ENCODE measurements at places on chromosomes 12 and 14.

DNA sequence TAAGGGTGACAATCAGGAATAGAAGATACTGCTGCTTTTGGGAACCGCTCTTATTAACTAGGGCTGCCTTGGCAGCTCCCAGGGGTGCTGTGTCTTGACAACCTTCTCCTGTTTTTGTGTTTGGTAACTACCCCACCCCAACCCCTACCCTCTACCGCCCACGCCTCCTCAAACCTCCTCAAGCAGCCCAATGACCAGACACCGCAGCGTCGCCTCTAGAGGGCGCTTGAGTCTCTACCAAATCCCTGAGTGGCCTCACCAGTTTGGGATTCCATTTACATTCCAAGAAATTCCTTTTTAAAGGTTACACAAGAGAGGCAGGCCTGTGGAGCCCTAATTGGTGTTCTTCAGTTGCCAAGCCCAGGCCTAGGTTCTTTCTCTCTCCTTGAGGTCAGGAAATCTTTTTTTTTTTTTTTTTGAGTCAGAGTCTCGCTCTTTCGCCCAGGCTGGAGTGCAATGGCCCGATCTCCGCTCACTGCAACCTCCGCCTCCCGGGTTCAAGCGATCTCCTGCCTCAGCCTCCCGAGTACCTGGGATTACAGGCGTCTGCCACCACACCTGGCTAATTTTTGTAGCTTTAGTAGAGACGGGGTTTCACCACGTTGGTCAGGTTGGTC lies 72.4 kb upstream of the USP44 start:
- no peaks in the 10 kb centered on the region for H3K36me3 ChIP-seq
- no peaks in the 10 kb centered on the region for H3K27me3 ChIP-seq
- DNase-seq = peak; percentile 98
- peaks cover 3% of the 10 kb centered on the region for H3K4me1 ChIP-seq
- peak overlapping the region; percentile 5 for H3K27ac ChIP-seq

GRCh38 chr12:114306646-114307045 lies 99.3 kb downstream of the TBX5 start:
- H3K27me3 ChIP-seq = no peaks in the 10 kb centered on the region
- H3K4me3 ChIP-seq = no peak overlapping the region
- H3K36me3 ChIP-seq = no peaks in the 10 kb centered on the region
- no peak for DNase-seq
- no peaks in the 10 kb centered on the region for H3K4me1 ChIP-seq

DNA sequence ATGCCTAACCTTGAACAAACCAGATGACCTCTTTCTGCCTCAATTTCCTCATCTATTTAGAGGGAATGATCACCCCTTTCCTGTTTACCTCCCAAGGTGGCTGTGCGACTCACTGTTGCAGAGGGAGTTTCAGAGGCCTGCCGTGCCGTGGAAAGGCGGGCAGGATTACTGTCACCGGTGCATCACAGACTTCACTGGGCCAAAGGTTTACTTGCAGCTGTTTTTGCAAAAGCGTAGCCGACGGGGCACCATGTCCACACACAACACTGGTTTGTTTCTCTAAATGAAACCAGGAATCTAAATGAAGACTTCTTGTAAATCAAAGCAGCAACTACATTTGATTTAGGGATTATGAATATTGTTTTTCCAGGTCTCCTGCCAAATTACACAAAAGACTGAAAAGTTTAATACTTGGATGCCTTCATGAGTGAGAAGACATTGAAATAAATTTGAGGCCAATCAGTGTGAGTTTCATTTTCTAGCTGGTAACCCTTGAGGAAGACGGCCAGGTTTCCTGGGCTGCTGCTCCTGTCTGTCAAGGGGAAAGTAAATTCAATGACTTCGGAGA lies 696.1 kb upstream of the TMEM132C start:
- no peaks in the 10 kb centered on the region for H3K27me3 ChIP-seq
- no peak overlapping the region for H3K27ac ChIP-seq
- DNase-seq = no peak
- no peaks in the 10 kb centered on the region for H3K36me3 ChIP-seq
- no peak overlapping the region for H3K4me3 ChIP-seq

DNA sequence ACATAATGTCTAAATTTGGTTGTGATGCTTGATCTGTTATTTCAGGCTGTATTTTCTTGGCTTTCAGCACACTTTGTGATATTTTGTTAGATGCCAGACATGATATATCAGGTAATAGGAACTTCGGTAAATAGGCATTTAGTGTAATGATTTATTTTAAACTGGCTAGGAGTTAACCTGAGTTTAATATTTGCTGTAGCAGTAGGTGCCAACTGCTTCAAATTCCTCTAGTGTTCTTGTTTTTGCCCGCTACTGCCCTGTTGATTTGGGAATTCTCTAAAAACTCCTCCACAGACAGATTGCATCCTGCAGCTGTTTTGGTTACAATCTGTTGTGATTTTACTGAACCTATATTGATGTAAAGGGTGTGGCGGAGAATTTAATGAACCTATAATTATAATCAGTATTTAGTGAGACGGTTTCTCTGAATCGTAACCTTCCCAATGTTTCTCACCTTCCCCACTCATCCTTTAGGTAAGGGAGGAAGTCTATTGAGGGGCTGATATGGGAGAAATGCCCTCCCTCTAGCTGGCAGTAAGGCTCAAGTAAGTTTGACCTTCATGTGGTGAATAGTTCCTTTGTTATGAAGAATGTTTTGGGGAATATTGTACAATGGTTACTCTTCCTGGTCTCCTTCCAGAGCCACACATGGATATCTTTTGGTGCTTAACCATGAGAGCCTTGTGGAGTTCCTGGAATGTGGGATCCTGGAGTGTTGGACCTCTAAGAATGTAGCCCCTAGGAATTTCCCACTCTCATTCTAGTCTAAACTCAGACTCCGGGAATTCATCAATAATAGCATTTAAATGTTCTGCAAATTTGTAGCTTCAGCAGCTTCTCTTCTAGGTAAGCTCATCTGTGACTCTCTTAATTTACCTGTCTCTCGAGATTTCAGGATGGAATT lies 634.1 kb downstream of the FSCB start:
- no peak for DNase-seq
- no peak overlapping the region for H3K27ac ChIP-seq
- no peaks in the 10 kb centered on the region for H3K27me3 ChIP-seq
- H3K36me3 ChIP-seq = no peaks in the 10 kb centered on the region

DNA sequence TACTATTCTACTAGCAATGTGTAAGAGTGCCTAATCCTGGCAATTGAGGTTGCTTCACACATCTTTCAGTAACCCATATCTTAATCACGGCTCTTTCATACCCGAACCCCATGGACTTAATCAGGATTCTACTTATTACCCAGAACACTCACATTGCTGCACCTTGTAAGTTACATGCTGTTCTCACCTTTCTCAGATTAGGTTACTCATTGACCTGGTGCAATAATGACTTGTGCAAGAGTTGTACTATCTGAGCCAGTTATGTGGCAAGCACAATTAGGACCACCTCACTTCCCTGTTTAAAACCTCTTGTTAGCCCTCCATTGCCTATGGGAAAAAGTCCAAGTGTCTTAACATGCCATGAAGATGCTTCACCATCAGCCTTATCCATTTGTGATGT lies 306.7 kb upstream of the E2F7 start:
- no peaks in the 10 kb centered on the region for H3K27me3 ChIP-seq
- no peaks in the 10 kb centered on the region for H3K4me1 ChIP-seq
- no peak overlapping the region for H3K4me3 ChIP-seq
- H3K27ac ChIP-seq = no peak overlapping the region
- H3K36me3 ChIP-seq = no peaks in the 10 kb centered on the region

DNA sequence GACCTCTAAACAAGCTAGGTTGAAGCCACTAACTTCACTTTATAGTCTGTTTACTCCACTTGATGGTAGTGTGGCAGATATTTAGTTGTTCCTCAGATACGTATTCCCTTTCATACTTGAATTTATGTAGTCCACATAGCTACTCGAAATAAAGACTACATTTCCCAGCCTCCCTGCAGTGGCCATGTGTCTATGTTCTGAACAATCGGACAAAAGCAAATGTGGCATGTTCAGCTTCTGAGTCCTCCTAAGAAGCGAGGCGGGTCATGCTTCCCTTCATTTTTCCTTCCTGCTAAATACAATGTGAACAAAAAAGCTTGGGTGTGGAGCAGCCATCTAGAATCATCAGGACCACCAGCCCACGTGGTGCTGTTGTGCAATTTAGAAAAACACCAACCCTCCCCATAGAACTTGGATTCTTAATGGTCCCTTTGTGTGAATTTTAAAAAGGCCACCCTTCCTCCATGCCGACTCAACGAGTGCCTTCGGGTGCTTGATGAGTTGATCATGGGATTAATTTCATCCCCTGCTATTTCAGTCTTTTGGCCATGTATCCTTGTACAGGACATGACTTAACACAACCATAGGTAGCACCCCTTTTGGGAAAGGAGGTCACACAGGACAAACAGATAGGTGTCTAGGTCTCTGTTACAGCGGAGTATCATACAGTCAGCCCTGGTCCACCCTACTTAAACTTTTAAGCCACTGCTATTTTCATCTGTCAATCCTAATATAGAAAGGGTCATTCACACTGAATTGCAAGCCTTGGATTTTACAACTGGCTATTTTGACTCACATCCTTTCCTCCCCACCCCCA lies 60.7 kb downstream of the ZFC3H1 start:
- H3K27me3 ChIP-seq = no peaks in the 10 kb centered on the region
- no peak for DNase-seq
- no peak overlapping the region for H3K4me3 ChIP-seq
- no peaks in the 10 kb centered on the region for H3K4me1 ChIP-seq

DNA sequence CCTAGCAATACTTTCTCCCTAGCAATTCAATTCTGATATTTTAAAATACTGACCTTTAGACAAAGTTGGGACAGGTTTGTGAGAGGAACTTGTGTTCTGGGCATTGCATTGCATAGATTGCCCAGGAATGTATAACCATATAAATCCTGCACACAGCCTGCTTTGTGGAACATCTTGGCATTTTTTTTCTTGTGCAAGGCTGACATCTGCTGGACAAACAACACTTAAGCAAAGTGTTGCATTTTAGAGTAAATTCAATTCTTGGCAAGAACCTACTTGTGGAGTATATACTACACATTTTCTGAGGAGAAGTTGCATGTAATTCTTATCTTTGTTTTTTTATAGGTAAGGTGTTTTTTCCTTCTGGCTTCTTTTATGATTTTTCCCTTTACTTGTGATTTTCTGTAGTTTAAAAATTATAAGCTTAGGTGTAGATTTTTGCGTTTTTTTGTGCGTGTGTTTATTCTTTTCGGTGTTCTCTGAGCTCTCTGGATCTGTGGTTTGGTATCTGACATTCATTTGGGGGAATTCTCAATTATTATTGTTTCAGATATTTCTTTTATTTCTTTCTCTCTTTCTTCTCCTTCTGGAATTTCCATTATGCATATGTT lies 26.4 kb downstream of the TESPA1 start:
- no peaks in the 10 kb centered on the region for H3K4me1 ChIP-seq

DNA sequence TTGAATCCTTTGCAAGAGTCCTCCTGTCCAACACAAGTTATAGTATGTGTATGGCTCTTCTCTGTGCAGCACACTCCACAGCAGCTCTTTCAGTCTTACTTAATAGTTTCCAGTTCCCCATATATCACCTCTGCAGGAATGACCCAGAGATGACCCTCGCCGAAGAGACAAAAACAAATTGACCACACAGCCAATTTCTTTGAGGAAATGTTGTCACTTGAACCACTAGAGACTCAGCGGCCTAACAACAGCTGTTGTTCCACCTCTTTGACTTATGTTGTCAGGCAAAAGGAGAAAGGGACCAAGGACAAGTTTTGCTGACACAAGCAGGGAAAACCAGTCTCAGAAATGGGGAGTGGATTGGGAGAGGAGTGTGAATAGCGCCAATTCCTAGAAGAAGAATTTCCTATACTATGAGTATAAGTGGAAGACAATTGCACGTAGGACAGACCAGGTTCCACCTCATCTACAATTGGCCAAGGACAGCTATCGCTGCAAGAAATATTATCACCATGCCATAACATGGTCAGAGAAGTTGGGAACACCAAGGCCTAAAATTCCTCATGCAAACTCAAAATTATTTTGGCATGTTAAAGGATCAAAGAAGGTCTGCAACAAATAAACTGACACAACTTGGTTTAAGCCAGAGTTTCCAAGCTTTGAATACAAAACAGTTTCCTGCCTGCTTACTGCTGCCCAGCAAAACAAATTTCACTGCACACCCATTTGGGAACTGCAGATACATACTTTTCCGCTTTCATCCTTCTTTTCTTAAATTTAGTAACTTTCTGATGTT lies 41.7 kb upstream of the ITPR2 start:
- H3K27me3 ChIP-seq = no peaks in the 10 kb centered on the region
- DNase-seq = no peak
- no peaks in the 10 kb centered on the region for H3K36me3 ChIP-seq

- no peaks in the 10 kb centered on the region for H3K4me1 ChIP-seq
- DNase-seq = no peak
- no peaks in the 10 kb centered on the region for H3K27me3 ChIP-seq
Observed at GRCh38 chr14:51950007-51950406, 39.3 kb upstream of the RTRAF start.

DNA sequence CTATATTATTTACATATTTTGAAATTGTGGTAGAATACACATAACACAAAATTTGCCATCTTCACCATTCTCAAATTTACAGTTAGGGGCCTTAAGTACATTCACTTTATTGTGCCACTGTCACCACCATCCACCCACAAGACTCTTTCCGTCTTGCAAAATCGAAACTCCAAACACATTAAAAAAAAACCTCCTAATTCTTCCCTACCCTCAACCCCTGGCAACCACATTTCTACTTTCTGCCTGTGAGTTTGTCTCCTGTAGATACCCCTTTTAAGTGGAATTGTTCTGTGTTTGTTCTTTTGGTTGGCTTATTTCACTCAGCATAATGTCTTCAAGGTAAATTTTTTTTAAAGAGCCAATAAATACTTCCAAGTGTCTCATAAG lies 31.6 kb upstream of the AMIGO2 start:
- no peaks in the 10 kb centered on the region for H3K4me1 ChIP-seq
- no peak overlapping the region for H3K27ac ChIP-seq
- H3K4me3 ChIP-seq = no peak overlapping the region
- no peaks in the 10 kb centered on the region for H3K36me3 ChIP-seq
- no peak for DNase-seq

DNA sequence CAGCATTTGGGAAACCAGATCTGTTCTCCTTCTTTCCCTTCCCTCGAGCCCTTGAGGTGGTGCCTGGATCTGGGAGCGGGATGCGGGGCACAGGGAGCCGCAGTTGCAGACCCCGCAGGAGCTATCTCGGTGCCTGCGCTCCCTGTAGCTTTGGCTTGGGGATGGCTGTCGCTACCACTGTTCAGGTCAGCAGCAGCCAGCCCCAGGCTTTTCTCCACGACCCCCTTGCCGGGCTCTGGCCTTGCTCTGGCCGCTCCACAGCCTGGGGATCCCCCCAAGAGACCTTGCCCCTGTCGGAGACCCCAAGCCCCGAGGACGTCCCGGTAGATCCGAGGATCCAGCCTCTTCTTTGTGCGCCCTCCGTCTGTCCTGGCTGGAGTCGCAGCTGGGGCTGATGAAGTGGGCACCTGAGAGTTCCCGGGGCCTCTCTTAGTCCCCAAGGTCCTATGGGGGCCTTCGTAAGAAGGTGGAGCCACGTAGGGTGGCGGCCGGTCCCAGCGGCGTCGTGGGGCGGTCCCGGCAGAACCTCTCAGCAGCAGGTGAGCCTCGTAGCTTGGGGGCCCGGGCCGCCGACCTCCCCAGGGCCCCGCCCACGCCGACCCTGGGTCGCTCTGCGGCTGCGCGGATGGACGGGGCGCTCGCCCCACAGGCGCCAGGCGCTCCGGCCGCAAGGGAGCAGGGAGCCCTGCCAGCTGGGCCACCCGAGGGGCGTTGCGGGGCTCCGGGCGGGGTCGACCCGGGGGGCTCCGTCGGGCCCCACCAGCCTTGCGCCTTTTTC lies 1.3 kb downstream of the DDN start:
- H3K4me1 ChIP-seq = peaks cover 27% of the 10 kb centered on the region
- peak; percentile 44 for DNase-seq
- peaks cover 41% of the 10 kb centered on the region for H3K27me3 ChIP-seq
- H3K27ac ChIP-seq = no peak overlapping the region
- no peak overlapping the region for H3K4me3 ChIP-seq

Data from trophoblast cell (in vitro differentiated cells and primary cell).